Stimulated activated CD4-positive, alpha-beta T cell treated with anti-CD3 and anti-CD28 coated beads, Interleukin-1b, Interleukin-23, amount 100 ng/mL, for 1 hour (primary cell): ENCODE measurements at places on chromosomes 4 and X.

- no peak for DNase-seq
These were observed 69.5 kb downstream of the PDE5A start for GRCh38 chr4:119559044-119559647.

- DNase-seq: no peak
These were observed 70.7 kb downstream of the UGT2A2 start for GRCh38 chr4:69568787-69569186.

- DNase-seq: no peak
These were observed 41.7 kb upstream of the CITED1 start for GRCh38 chrX:72347366-72347765.

GRCh38 chrX:118519411-118520215, 24.0 kb downstream of the DOCK11 start:
- no peak for DNase-seq

DNA sequence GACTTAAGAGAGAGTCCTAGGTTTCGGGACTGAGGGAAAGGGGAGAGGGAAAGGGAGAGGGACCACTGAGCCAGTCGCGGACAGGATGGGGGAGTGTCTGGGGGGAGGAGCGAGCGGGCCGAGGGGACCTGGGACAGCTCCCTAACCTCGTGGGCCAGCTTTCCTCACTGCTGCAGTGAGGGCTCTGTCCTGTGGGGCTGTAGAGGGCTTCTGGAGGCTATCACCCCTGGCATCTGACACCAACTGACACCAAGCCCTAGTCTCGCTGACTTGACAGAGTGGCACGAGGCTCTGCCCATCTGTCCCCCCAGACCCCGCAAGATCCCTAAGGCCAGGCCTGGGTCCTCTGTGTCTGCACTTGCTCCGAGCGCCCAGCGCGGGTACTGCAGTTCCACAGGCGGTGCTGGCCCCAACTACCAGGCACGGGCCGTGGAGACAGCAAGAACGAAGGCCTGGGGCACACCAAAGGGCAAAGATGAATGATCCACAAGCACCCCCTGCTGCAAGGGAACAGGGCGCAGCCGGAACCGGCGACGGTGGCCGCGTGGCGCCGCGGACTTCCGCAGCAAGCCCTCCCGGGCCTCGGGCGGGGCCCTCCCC, 465 bp downstream of the HAUS7 start:
- DNase-seq: no peak

GRCh38 chr4:182929296-182929695, 12.1 kb upstream of the DCTD start:
- DNase-seq: no peak

DNA sequence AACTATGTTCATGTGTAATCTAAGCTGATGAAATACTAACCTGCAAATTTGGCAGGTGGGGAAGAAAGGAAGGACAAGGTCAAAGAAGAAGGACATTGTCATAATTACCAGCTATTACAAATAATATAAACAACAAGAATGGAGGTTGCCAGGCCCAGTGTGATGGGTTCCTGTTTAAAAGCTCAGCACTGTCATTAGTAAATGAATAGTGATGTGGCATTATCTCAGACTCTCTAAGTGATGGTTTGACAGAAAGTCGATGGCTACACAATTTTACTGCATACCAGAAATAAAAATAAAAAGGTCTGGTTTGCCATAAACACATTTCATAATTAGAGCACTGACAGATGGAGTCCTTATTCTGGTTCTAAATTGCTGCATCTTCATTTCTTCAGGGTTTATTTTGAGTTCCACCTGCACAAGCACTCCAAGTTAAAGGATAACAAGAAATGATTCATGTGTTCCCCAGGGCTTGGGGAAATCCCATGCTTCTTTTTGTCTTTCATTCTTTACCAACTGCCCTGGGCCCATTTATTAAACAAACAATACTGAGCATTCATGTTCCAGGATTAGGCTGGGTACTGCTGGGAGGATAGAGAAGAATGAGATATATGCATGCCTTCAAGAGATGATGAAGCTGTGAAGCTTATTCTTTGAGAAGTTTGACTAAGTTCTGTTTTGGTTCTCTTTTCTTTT, 367.8 kb upstream of the RASGEF1B start:
- DNase-seq: no peak

DNA sequence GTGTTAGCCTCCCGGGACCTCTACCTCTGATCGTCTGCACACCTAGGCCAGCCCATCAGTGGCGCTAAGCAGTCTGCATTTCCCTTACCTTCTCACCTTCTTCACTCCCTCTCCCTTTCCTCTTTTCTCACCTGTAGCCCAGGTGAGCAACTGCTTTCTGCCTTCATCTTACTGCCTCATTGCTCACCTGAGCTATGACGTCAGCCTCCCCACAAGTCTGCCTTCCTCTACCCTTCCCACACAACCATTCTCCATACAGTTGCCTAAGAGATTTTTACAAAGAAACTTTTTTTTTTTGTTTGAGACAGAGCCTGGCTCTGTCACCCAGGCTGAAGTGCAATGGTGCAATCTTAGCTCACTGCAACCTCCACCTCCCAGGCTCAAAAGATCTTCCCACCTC, 136.3 kb downstream of the BCOR start:
- no peak for DNase-seq

GRCh38 chrX:40079572-40079971, 18.2 kb downstream of the BCOR start:
- no peak for DNase-seq

DNA sequence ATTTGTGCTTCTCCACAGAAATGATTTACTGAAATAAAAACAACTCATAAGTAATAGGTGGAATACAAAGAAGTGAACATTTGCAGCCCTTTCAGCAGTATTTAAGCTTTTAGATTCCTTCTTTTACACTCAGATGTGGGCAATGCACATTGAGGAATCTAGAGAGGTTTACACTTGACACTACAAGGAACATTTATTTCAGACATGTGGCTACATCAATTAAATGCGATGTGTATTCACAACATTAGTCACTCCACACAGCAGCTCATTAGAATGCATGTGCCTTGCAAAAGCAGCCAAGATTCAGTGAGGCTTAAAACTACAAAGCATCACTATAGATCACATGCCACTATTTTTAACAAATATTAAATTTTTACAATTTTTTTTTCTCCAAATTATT, 480.7 kb downstream of the INPP4B start:
- no peak for DNase-seq

- DNase-seq: no peak
These were observed 100.7 kb downstream of the SYNPO2 start for GRCh38 chr4:118989098-118990080.

GRCh38 chr4:165682611-165683010, 190.4 kb upstream of the TLL1 start:
- no peak for DNase-seq

DNA sequence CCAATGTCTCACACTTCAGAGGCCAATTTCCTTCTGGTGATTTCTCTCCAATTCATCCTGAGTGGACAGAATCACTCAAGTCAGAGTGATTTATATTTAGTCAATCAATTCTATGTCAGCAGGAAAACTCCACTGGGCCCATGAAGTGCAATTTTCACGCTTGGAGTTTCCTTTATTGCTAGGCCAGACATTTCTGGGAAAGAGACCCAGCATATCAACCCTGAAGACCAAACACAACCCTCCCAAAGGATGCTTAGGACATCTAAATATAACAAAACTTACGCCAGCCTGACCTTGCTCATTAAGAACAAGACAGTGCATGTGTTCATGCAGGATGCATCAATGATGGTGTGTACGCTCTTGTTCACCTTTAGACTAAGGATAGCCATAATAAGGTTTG, 156.4 kb downstream of the RASL11B start:
- DNase-seq: no peak

- no peak for DNase-seq
These were observed 56.5 kb upstream of the NKX1-1 start for GRCh38 chr4:1462768-1463075.

- no peak for DNase-seq
These were observed 35.1 kb downstream of the GEMIN8 start for GRCh38 chrX:13994536-13995080.

GRCh38 chrX:124344246-124344645, 2.1 kb upstream of the SH2D1A start:
- no peak for DNase-seq

- DNase-seq: no peak
These were observed 22.3 kb downstream of the CAMK2D start for GRCh38 chr4:113739197-113739596.

DNA sequence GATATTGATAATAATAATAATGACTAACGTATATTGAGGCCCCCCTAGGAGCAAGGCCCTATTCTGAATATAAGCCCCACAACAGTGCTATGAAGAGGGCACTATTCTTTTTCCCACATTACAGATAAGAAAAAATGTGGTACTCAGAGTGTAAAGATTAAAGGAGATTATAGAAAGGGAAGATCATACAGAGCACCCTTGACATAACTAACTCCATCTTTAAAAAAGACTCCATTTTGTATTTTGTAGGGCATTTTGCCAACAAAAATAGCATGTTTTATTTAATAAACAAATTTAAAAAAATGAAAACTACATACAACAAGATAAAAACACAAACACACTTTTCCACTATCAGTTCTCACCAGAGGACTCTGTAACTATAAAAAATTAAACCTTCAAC, 42.1 kb downstream of the GUCY1A1 start:
- no peak for DNase-seq

GRCh38 chr4:96784336-96784735, 944.4 kb downstream of the PDHA2 start:
- DNase-seq: no peak

DNA sequence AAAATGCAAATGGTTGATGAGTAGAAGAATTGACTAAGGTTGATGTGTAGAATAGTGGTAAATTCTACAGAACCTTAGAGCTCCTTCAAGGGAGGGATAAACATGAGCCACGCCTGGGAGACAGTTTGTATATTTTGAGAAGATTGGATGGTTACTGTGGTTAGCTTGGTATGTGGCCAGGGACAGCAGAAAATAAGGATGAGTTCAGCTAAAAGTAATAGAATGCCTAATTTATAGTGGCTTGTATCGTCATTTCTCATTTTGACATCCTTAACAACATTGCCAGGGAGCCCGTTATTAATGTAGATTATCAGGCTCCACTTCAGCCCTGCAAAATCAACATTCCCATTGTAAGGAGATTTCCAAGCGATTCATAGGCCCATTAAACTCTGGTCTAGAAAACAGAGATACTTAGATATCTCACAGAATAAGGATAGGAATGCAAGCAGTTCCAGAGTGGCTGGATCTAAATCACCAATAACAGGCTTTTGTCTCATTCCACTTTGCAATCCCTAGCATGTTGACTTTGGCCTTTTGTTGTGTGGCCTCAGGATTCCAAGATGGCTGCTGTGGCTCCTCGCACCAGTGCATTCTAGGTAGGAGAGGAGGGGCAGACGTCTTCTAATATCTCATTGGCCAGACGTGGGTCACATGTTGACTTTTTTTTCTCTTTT, 6.4 kb upstream of the PTTG2 start:
- no peak for DNase-seq

- no peak for DNase-seq
These were observed 276.7 kb upstream of the KLF3 start for GRCh38 chr4:38387348-38387747.

DNA sequence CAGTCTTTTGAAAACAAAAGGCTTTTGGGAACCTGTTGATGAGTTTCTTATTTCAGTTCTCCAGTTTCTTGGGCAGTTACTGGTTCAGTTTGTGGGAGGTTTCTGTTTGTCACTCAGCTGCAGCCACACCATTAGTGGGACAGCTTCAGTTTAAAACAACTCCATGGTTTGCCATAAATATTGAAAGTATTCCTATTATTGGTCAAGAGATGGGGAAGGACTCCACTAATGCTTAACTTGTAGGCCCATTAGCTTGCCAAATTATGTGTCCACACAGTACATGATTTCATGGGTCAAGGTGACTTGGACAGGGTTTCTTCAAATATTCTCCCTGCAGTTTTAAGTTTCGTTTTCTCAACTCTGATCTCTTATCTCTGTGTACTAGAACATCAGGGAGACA, 15.5 kb upstream of the ASIC5 start:
- no peak for DNase-seq

- DNase-seq: no peak
These were observed 100.6 kb downstream of the AKAP4 start for GRCh38 chrX:50100188-50100587.

- no peak for DNase-seq
These were observed 85.0 kb downstream of the HPGD start for GRCh38 chr4:174437324-174437723.

DNA sequence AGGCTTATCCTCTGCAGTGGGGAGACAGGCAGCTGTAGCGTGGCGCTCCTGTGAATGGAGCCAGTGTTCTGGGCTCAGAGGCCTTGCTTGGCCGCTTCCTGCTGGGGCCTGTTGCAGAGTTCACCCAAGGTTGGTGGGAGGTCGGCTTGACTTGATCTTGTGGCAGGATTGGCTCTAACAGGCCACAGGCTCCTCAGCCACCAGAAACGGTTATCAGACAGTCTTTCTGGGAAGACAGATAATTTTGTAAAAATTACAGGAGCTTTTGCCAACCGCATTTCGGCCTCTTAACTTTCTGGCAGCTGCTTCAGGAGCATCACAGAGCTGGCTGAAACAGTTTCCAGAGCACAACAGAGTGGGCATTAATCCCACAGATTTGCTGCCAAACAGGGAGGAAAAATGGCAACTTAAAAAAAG, 66.4 kb downstream of the DIPK2B start:
- DNase-seq: no peak

DNA sequence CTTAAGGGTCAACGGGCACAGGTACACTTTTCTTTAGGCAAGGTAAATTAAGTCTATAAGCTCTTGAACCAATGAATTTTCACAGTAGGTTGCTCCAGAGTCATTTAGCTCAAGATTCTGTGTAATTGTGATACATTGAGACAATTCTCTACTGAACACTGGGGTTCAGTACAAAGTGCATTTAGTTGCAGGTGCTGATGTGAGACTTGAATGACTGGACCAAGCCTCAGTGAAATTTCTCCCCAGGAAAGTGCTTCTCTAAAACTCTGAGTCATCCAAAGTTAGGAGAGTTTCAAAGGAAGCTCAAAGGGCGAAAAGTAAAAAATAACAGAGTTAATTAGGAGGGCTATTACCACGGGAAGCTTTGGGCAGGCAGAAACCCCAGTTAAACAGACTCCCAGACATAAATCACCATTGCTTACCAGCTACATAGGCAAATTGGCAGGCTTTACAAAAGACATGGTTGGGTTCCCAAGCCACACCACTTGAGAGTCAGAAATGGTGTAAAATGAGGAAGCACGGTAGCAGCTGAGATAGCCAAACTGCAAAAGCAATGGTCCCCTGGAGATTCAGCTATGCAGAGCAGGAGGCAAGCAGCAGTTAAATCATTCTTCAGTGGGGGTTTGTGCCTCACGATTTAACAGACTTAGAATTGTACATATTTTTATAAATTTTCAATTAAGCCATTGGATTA, 202.6 kb downstream of the PCDH19 start:
- DNase-seq: no peak
